ENCODE measurements at places on chromosomes 7 and 10. TPM values are rescaled to one million over a fixed set of nuclear protein-coding genes. Genes with fewer than 3 reads are reported as not detected.

Gene SLC26A4
- total RNA-seq: 0.40 TPM

Gene CYP51A1
- total RNA-seq: 46.6 TPM

Gene FKBP14
- total RNA-seq: 19.6 TPM

Gene DRGX
- total RNA-seq: not detected

Gene VDAC2
- 172 TPM for total RNA-seq

Gene JAZF1
- 9.6 TPM for total RNA-seq

Gene CCM2
- 35.1 TPM for total RNA-seq

All from epithelial cell of alveolus of lung (primary cell).